Sciatic nerve (tissue), 2 donors: ENCODE measurements at places on chromosomes 12 and 14. TPM values are rescaled to one million over a fixed set of nuclear protein-coding genes. Genes with fewer than 3 reads are reported as not detected.
A peak's percentile ranks its signal among the peaks of the same experiment; 100 is the strongest.

Gene DDN
- not detected for total RNA-seq

Gene GALNT16
- 8.1 TPM for total RNA-seq

Gene TAS2R7
- total RNA-seq, result not detected

Gene NGB
- not detected for total RNA-seq

Gene RNF34
- total RNA-seq, result 39.5 TPM

Gene TEX52
- not detected for total RNA-seq

DNA sequence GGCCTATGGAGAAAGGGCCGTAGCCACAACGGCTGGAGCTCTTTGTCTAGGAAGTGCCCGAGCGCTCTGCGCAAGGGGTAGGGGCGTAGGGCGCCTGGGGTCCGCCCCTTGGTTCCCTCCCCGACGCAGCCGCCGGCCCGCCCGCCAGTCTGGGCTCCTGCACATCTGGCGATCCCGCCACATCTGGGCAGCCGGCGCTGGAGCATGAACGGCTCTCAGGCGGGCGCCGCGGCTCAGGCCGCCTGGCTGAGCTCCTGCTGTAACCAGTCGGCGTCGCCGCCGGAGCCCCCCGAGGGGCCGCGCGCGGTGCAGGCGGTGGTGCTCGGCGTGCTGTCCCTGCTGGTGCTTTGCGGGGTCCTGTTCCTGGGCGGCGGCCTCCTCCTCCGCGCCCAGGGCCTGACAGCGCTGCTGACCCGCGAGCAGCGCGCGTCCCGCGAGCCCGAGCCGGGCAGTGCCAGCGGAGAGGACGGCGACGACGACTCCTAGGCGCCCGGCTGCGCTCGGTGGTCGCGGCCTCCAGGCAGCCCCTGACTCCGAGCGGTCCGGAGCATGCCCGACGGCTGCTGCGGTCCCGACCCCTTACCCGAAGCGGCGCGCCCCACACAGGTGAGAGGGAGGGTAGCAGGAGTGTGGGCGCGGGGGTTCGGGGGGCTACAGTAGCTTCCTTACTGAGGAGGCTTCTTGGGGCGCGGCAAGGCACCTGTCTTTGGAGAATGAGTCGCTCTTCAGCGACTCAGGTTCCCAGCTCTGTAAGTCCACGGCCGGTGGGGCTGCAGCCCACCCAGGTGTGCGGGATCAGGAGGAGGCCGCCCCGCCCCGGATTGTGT is at the start of gene SMIM41:
TSS of gene SMIM41 (plus strand) at position 129 of the 827 bp plus-strand sequence. CDS start at position 205, 76 bp downstream.
- DNase-seq, result no peak

- DNase-seq, result no peak
Observed at GRCh38 chr12:1716215-1716862, 25.5 kb downstream of the ADIPOR2 start.

DNA sequence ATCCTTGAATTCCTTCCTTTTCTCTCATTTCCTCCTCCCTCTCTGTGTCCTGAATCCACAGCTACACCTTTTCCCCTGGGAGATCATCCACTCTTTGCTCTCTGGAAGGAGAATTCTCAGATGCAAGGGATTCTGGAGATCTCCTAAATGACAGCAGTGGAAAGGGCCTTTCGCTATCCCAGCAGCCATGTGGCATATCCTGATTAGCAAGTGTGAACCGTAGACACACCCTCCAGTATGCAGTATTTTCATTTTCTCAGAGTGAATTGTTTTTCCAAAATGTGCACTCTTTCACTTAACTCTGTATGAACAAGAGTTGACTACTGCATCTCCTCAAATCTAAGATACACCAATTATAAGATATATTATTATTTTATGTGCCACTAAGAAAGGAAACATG is 6.0 kb downstream of the GARIN2 start:
- no peak for DNase-seq

DNA sequence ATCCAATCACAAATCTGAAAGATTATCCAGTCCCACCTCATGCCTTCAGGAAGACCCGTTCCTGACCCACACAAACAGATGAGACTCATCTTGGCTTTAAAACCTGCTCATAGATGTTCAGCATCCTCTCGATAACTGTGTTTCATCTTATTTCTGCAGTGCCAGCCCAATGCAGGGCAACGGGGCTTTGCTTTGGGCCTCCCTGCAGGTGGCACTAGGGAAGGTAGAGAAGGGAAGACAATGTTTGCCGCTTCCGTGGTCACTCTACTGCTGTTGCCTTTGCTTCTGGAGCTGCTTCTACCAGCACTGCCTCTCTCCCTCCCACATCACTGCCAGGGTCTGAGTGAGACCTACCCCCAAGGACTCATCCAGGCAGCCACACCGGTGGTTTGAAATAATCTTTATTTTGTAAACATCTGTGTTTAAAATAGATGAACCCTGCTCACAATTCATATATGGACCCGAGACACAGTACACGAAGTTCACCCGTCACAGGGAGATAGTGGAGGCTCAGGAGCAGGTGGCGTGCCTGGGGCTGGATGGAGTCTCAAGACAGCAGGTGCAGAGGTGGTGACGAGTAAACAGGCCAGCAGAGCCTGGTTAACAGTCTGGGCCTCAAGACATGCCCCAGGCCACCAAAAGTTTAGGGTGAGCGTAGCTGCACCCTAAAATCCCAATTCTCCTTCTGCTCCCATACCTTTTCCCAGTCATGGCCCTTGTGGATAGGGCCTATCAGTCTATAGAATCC is 3.1 kb upstream of the GPX2 start:
- DNase-seq, result peak; percentile 21

- DNase-seq, result no peak
Observed at GRCh38 chr12:130783110-130783715, 55.8 kb downstream of the STX2 start.

DNA sequence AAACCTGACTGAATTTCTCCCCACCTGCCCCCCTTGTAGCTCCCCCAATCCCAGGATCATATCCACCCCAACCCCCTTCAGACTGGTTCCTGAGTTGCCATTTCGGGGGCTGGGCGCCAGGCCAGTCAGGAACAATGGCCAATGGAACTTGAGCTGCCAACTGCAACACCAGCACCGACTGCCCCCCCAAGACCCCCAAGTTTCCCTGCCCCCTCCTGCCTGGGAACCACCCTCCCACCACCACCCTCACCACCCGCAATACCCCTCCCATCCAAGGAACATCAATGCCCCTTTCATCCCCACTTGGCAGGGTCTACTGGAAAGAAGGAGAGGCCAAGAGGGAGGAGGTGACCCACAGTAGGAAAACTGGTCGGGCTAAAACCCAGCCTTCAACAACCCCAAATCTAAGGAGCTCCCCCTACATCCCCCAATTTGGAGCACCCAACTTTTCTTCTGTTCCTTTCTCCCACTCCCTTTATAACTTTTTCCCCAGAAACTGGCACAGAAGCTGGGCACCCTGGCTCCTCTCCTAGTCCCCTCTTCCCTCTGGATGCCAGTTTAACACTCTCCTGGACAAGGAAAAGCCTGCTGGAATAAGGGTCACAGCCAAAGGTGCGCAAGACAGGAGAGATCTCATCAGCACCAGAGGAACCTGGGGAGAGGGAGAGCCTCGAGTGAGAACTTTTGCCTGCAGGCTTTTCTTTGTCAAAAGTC is 1.6 kb upstream of the NDRG2 start:
- peak; percentile 76 for DNase-seq

GRCh38 chr14:103890821-103891666 is 37.2 kb upstream of the TDRD9 start:
- no peak for DNase-seq

- no peak for DNase-seq
Observed at GRCh38 chr12:58086006-58086405, 144.6 kb downstream of the ATP23 start.

GRCh38 chr14:53947094-53947445 is 9.6 kb downstream of the BMP4 start:
- no peak for DNase-seq

DNA sequence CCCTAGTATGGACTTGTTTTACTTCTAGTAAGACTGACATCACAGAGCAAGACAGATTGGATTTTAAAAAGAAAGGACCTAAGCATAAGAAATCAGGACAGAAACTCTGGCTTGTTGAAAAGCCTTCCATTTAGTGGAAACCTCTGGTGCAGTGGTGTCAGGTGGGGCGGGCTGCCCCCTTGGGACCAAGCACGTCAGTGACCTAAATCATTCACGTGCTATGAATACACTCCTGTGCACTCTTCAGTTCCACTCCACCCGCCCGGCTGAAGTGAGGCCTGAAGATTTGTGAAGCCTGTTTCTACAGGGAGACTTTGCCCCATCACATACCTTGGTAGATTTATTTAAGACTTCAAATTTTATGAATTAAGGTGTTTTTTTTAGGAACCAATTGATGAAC is 58.2 kb upstream of the STRN3 start:
- no peak for DNase-seq

- DNase-seq, result no peak
Observed at GRCh38 chr14:94392510-94392935, 4.1 kb upstream of the SERPINA1 start.

DNA sequence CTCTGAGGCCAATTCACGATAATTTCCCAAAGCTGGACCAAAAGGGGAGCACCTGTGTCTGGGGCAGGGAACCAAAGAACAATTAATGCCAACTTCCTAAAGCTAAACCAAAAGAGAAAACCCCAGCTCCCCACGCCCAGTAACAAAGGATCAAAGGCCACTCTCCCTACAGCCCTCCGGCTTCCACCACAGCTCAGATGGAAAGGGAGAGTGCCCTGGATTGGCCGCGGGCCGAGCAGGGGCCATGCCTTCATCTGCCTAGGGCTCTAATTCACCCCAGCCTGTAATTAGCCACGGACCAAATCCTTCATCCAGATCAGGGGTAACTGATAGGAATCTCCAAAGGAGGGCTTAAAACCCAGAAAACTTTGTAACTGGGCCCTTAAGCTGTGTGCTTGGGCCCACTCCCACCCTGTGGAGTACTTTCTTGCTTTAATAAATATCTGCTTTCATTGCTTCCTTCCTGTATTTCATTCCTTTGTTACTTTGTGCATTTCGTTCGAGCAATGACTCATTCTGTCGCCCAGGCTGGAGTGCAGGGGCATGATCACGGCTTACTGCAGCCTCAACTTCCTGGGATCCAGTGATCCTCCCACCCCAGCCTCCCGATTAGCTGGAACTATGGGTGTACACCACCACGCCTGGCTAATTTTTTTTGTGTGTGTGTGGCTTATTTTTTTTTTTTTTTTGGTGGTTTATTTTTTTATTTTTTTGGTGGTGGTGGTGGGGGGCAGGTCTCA is 65.5 kb upstream of the PPP4R3A start:
- DNase-seq, result no peak

GRCh38 chr14:79530555-79530954 is 680.7 kb downstream of the DIO2 start:
- DNase-seq, result no peak

- no peak for DNase-seq
Observed at GRCh38 chr14:103522649-103523574, at the start of gene CKB. TSS of gene CKB (minus strand) at chr14:103522830. CDS start at chr14:103522493, 337 bp downstream.

DNA sequence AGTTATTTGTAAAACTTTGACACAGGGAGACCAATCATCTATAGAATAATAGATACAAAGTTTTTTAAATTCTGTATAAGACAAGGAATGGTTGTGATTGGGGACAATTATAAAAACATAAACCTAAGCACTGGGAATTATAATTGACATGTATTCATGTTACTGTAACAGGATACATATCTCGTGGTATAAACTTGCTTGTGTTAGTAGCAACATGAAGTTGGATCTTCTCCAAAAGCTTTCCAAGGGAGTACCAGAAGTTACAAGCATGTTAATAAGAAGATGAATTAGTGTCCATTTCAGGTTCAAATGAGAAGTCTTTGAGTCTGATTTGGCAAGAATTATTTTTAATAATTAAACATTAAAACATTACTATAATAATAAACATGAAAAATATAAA is 42.2 kb downstream of the CDKL1 start:
- DNase-seq, result no peak

DNA sequence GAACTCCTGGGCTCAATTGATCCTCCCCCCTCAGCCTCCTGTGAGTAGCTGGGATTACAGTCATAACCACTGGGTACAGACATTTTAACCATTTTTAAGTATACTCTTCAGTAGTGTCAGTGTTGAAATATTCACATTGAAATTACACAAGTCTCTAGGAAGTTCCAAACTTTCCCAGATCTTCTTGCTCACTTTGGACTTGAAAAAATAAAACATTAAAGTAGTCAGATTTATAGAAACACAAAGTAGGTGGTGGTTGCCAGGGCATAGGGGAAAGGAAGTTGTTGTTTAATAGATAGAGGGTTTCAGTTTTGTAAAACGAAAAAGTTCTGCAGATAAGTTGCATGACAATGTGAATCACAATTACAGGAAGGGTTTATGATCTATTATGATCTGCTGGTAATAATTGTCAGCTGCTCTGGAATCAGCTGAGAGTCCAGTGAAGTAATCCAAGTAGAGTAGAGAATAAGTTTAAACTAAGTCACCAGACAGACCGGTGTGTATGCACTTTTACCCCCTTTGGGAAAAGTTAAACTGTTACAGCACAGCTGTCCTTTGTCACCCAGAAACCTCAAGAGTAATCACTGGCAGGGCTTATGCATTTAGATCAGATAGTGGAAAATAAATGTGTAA is 27.4 kb downstream of the PCNX1 start:
- no peak for DNase-seq

DNA sequence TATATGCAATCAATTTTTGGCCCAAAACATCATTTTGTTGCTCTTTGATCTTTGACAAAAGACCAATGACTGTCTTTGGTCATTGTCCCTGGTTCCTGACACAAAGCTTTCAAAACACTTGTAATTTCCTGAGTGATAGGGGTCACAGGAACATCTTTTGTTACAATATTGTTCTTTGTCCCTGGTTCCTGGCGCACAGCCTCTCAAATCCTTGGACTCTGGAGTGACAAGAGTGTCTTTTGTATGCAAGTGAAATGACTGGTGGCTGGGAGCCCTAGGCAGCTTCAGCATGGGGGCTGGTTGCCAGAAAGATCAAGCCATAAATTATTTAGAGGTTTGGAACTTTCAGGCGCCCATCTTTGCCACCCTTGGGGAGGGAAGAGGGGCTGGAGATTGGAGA is 53.9 kb downstream of the DNAH10 start:
- DNase-seq, result no peak

DNA sequence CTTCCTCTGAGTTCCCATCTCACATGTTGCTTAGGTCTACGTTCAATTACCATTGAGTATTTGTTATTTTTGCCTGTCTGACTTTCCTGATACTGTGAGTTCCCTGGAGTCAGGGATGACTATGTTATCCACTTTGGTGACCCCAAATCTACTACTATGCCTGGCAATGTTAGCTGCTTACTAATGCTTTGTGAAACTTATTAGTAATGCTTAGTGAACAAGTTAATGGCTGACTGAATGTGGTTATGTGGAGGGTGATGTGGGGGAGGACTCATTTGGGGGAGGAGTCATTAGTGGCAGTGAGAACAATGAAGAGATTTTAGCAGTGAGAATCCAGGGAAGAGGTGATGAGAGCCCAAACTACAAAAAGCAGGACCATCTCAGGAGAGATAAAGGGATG is 121.6 kb downstream of the KTN1 start:
- DNase-seq, result no peak

DNA sequence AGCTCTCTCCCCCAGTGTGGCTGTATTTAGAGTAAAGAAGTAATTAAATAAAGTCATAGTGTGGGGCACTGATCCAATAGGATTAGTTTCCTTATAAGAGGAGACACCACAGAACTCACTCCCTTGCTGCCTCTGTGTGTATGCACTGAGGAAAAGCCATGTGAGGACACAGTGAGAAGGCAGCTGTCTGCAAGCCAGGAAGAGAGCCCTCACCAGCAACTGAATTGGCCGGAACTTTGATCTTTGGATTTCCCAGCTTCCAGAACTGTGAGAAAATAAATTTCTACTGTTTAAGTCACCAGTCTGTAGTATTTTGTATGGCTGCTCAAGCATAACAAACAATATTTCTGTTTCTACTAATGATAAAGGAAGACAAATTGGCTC is 368.7 kb upstream of the PRICKLE1 start:
- DNase-seq, result no peak
